CD4-positive, alpha-beta T cell treated with Interleukin-15 for 1 hour (primary cell): ENCODE measurements at places on chromosomes 1 and 21.

GRCh38 chr1:207972337-207972736 lies 61.4 kb upstream of the CD34 start:
- no peak for DNase-seq

DNA sequence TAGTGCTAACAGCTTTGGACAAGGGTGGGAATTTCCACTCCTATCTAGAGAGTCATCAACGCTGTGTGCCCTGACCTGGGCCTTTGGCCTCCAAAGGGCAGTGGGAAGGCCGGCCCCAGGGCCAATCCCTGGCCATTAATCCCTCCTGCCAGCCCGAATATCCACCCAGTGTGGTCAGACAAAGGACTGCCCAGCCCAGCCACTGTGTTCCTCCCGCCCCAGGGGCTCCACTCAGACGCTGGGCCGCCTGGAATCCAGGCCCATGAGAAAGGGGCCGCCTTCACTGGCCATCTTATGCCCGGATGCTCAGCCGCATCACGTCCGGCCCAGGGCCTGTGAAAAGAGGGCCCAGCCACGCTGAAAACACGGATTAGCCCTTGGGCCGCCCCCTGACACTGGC lies 3.6 kb upstream of the FOXE3 start:
- DNase-seq = no peak

DNA sequence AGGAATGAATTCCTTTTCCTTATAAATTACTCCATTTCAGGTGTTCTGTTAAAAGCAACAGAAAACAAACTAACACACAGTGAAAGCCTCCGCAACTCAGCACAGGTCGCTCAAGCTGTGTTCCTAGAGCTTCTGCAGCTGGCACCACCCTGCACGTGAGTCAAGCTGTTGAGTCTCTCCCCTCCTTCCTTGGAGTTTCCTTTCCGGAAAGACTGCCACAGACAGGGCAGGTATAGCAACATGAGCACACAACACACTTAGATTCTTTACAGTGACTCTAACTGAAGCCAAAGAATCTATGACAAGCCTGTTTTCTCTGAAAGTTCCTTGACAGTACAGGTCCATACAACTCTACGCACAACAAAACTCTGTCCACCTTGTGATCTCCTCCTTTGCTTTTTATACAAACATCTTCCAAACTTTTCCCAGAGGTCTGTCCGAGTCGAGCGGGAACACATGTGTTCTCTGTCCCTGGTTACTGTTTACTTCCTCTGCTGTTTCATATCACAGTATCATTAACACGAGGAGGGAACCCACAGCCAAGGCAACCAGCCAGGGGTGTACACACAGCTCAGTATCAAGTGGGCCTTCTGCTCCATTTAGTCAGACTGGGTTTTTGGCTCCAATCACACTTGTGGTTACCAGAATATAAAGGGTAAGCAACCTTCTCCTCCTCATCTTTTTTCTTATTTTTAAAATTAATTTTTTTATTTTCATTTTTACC lies 38.7 kb upstream of the DESI2 start:
- no peak for DNase-seq

- DNase-seq = no peak
Observed at GRCh38 chr1:67610450-67610849, 74.6 kb upstream of the GADD45A start.

DNA sequence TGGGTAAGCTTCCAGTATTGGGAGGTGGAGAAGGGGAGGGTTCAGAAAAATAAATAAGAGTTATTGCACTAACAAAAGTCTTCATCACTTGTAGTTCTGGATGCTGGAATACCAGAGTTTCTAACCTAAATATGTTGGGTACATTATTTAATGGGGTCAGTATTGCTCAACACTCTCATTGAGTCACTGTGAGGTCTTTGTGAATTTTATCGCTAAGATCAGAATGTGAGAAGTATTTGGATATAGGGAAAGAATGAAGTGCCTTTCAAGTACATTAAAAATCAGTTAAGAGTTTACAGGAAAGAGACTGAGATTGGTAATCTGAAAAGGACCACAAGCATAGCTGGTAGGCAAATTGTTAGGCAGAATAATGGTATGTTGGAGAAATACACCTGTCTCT lies 8.8 kb downstream of the SNRPE start:
- DNase-seq = no peak

DNA sequence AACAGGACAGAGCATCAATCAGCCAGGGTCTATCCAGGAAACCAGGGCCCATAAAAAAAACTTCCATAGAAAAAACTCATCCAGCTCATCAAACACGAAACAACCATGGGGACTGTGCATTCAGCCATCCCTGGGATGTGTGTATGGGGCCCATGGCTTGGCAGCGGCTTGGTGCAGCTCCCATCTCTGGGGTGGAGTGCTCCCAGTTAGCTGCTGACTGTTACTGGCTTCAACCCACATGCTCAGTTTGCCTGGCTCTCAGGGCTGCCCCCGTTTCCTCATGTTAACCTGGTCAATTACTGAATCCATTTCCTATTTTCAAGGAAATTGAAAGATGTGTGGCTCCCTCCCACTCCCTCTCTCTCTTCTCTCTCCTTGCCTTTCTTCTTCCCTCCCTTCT lies 37.3 kb upstream of the STUM start:
- no peak for DNase-seq

- no peak for DNase-seq
Observed at GRCh38 chr1:170669586-170670530, 5.9 kb downstream of the PRRX1 start.

DNA sequence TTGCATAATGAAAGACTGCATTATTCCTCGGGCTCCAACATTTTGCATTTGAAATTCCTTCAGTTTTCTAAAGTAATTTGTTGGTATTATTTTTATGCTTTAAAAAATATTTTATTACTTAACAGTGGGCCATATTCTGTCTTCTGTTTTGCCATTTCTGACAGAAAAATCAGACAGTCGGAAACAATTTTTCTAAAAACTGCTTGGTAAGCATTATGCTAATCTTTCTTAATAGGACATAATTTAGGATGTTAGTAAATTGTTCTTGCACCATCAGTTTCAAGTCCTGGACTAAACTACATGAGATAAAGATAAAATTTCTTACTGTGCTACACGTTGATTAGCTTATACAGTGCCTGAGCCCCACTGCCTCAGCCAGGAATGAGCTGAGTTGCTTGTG lies 11.2 kb downstream of the RGL1 start:
- no peak for DNase-seq

DNA sequence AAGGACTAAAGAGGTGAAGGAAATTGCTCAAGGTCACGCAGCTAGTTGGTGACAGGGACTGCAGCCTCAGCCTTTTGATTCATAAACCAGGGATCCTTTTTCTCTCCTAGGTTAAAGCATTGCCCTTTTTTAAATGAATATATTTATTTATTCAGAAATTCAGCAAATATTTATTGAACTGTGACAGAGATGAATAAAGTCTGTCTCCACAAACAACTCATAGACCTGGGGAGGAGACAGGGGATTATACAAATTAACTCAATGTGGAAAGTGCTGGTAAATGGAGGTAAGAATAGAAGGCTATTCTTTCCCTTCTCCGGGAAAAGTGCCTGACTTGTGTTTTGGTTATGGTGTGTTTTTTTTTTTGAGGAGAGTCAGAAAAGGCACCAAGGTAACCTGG lies 110.7 kb downstream of the ROR1 start:
- no peak for DNase-seq

- DNase-seq = no peak
Observed at GRCh38 chr1:3084726-3085125, 15.7 kb downstream of the PRDM16 start.

- DNase-seq = no peak
Observed at GRCh38 chr1:187873126-187873525, 1044.4 kb downstream of the PLA2G4A start.

DNA sequence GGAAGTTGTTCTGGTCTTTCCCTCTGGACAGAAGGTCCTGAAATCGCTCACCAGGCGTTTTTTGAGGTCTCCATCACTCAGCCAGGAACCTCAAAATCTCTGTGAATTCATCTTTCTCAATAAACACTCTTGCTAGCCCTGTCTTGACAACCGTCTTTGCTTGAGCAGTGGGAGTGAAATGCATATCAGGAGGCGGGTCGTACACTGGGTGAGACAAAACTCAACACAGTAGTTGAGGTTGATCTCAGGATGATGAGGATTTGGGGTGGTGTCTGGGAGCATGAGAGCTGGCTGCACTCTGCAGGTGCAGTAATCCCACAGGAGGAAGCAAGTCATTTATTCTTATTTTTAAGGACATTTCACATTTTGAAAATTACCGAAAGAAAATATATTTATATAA lies 1.9 kb downstream of the GPR25 start:
- no peak for DNase-seq

- no peak for DNase-seq
Observed at GRCh38 chr1:11450310-11450709, 28.6 kb upstream of the DISP3 start.

- DNase-seq = no peak
Observed at GRCh38 chr1:164369698-164370365, 189.2 kb upstream of the PBX1 start.

- peak; percentile 22 for DNase-seq
Observed at GRCh38 chr1:30929135-30929889, 20.8 kb upstream of the SDC3 start.

DNA sequence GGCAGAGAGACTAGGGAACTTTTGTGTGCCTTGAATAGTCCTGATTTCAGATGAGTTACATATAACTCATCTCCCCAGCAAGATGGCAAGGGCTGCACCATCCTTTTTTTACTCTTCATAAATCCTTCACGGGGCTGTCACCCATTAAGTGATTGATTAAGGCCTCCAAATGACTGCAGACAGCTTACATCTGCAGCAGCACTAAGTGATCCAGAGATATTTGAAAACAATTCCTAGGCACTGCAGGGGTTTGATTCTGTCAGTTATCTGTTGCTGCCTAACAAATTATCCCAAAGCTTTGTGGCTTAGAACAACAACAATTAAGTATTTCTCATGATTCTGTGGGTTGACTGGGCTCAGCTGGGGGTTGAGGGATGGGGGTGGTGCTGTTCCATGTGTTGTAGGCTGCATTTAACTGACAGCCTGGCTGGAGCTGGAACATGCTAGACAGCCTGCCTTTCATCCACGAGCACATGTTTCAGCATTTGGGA lies 19.3 kb downstream of the TEX38 start:
- no peak for DNase-seq

- DNase-seq = no peak
Observed at GRCh38 chr1:41239988-41240610, 2.0 kb downstream of the SCMH1 start.

DNA sequence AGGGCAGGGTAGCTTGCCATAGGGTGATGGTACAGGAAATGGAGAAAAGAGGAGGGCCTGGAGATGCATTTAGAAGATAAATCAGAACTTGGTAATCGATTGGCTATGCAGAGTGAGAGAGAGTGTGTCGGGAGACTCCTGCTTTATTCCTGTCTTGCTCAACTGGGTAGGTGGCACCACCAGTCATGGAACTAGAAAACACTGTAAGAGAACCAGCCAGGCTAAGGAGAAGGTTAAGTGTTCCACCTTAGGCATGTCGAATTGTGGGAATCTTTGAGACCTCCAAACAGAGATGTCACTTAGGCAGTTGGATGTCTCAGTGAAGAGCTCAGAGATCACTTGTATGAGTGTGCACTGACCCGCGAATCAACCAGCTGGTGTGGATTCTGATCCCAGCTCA lies 28.7 kb upstream of the RD3 start:
- no peak for DNase-seq
